Activated CD4-positive, alpha-beta memory T cell treated with anti-CD3 and anti-CD28 coated beads for 36 hours (primary cell): ENCODE measurements at places on chromosomes 5 and 9.

DNA sequence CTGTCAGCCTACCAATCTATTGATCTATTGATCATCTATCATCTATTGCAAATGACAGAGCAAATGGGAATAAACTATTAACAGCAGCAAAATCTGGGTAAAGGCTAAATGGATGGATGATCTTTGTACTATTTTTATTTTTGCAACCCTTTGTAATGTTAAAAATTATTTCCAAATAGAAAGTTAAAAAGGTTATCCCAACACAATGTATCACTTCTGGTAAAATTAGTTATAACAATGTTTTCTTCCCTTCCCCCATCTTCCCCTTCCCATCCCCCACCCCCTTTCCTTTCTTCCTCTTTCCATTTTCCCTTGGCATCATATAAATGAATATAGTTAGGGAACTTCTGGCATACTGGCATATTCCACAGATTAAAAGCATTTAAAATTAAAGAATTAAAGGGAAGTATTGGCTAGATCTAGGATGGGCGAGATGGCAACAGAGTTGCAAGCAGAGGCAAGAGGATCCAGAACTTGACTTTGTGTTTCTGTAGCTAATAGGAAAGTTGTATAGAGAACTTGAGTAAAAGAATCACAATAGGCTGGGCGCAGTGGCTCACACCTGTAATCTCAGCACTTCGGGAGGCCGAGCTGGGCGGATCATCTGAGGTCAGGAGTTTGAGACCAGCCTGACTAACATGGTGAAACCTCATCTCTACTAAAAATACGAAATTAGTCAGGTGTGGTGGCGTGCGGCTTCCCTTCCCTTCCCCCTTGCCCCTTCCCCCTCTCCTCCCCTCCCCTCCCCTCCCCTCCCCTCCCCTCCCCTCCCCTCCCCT is 66.6 kb upstream of the TAF11L2 start:
- no peak for DNase-seq

DNA sequence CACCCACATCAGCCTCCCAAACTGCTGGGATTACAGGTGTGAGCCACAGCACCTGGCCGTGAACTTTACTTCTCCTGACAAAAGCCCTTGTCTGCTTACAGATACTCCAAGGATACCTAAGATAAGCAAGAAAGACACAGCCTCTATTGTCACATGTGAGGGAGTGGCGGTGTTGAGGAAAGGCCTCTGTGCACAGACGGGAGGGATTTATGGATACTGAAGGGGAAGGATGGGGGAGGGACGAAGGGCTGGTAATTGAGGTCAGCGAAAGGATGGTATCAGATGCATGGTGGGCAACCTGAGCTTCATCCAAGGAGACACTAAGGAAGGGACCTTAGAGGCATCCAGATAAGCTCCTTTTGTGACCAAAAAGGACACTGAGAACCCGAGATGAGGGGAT is 66.7 kb upstream of the CKMT2 start:
- no peak for DNase-seq

- no peak for DNase-seq
These were observed 140.0 kb downstream of the GCNT1 start for GRCh38 chr9:76598981-76599380.

DNA sequence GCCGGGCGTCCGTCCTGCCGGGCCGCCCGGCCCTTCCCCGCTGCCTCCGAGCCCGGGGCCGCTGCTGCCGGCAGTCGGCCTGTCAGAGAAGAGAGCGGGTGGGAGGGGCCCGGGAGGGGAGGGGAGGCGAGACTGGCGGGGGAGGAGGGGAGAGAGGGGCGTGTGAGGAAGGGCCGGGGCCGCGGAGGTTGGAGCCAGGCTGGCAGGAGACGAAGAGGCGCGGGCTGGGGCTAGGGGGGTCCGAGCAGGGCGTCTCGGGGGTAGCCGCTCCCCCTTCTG is 570 bp downstream of the CREBRF start:
- DNase-seq = no peak

DNA sequence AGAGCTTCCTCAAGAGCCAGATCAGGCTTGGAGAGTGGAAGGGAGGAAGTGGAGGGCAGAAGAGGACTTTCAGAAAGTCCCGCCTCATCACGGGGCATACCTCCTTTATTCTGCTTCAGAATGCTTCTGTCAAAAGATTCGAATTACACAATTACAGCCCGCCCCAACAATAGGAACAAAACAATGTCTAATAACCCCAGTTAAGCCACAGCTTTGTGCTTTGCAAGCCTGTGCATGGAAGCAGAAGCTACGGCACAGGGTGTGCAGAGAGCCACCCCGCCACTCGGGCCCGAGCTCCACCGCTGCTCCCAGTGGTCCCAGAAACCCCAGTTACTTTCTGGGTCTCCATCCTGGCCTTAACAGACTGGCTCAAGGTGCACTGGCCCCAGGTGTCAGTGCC is 23.5 kb downstream of the HNRNPH1 start:
- no peak for DNase-seq

- no peak for DNase-seq
These were observed 46.1 kb downstream of the ZNF618 start for GRCh38 chr9:113922160-113922559.

DNA sequence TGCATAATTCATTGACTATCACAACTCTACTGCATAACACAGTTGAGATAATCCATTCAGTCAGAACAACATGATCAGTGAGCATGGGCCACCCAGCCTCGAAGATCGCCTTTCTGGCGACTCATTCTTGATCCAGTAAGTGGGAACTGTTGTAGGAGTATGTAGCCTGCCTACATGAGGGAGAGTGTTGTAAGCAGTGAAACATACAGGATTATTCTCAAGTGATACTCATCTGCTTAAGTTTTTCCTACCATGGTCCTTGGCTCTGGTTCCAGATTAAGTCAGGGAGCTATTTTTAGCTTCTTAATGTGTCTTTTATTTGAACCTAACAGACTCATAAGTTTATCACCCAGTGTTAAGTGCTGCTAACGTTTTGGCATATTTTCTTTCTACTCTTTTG is 44.0 kb downstream of the TNPO1 start:
- DNase-seq = no peak

GRCh38 chr9:24912767-24913166 is 367.1 kb upstream of the IZUMO3 start:
- no peak for DNase-seq

DNA sequence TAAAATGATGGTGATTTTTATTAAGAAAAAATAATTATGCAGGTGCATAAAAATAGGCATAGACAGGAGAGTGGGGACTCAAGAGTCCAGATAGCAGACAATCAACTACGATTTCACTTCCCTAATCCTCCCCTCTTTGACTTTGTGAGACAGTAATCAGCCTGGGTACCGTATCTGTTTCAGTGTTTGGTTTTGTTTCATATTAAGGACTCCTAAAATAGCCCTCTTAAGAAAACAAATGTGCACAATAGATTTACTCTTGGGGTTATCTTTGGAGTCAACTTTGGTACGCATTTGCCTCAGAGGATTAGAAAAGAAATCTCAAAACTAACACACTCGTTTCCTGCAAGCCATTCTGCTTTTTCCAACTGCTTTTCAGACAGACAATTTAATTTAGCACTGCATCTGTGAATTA is 96.3 kb downstream of the ZNF608 start:
- no peak for DNase-seq

DNA sequence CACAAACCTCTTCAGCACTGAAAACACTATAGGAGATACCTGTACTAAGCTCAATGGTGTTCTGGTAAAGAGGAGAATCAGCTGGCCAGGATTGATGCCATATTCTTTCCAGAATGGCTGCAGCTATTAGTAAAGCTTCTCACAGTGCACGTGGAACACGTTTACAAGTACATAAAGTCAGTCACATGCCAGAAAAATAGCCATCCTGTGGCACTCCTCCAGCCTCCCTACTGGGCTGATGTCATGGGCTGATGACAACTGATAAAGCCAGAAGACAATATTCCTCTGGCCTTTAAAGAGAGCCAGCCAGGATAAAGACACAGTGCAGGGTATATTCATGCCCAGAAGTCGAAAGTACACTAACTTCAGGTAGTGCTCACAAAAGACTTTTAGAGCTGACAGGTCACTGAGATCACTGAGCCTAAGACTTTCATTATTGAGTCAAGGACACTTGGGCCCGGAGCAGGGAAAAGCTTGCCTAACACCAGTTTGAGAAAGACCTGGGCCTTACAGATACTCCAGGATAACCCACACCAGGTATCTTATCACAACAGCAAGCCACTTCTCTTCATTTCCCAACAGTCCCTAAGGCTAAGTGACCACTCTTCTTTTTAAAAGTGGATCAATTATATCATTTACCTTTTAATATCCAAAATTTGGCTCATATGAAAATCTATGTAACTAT is 29.4 kb downstream of the ABITRAM start:
- no peak for DNase-seq

- no peak for DNase-seq
These were observed 446.4 kb upstream of the PTGER4 start for GRCh38 chr5:40233268-40233667.

- no peak for DNase-seq
These were observed 722.9 kb upstream of the RGMB start for GRCh38 chr5:98050583-98050982.

GRCh38 chr9:10773136-10773535 is 160.3 kb upstream of the PTPRD start:
- no peak for DNase-seq

GRCh38 chr5:16412556-16412955 is 53.0 kb downstream of the ZNF622 start:
- DNase-seq = no peak
